Neural cell (in vitro differentiated cells): ENCODE measurements at places on chromosomes 7 and 10. TPM values are rescaled to one million over a fixed set of nuclear protein-coding genes. Genes with fewer than 3 reads are reported as not detected.

The IL2RA gene
- polyA plus RNA-seq = not detected in 2 replicates

The FFAR4 gene
- not detected in 2 replicates for polyA plus RNA-seq

The CLRN3 gene
- not detected in 2 replicates for polyA plus RNA-seq

The CYP2W1 gene
- polyA plus RNA-seq = not detected in 2 replicates

The ZP3 gene
- polyA plus RNA-seq = not detected in 2 replicates

The ABCB1 gene
- polyA plus RNA-seq = 1.6 and 6.1 TPM in 2 replicates

The ADCYAP1R1 gene
- polyA plus RNA-seq = 8.6 and 13.5 TPM in 2 replicates

The ZCCHC24 gene
- not detected in 2 replicates for polyA plus RNA-seq

The SPDYE8 gene
- 0.63 and 3.3 TPM in 2 replicates for polyA plus RNA-seq

The AGAP4 gene
- polyA plus RNA-seq = 37.8 and 44.1 TPM in 2 replicates

The SFTPA1 gene
- not detected in 2 replicates for polyA plus RNA-seq

The BTBD16 gene
- not detected in 2 replicates for polyA plus RNA-seq

The PLEKHS1 gene
- not detected in 2 replicates for polyA plus RNA-seq

The EEPD1 gene
- 2.5 and 4.2 TPM in 2 replicates for polyA plus RNA-seq

The RASA4B gene
- polyA plus RNA-seq = 31.9 and 43.0 TPM in 2 replicates

The ASAH2 gene
- polyA plus RNA-seq = 4.3 and 20.8 TPM in 2 replicates

The VPS37D gene
- polyA plus RNA-seq = 52.7 and 56.3 TPM in 2 replicates

The AKR1C4 gene
- not detected in 2 replicates for polyA plus RNA-seq

The CHCHD2 gene
- 324 and 380 TPM in 2 replicates for polyA plus RNA-seq

The PRKAR2B gene
- 249 and 297 TPM in 2 replicates for polyA plus RNA-seq

The ARHGAP22 gene
- 0.15 and 0.70 TPM in 2 replicates for polyA plus RNA-seq

The OR2A25 gene
- polyA plus RNA-seq = not detected in 2 replicates

The LIPN gene
- not detected in 2 replicates for polyA plus RNA-seq

The NODAL gene
- 0.46 TPM in 1 of 2 replicates, not detected in the other for polyA plus RNA-seq

The OR2A12 gene
- not detected in 2 replicates for polyA plus RNA-seq

The IFIT2 gene
- polyA plus RNA-seq = 0.26 and 1.1 TPM in 2 replicates

The ZNF804B gene
- 0.32 and 0.37 TPM in 2 replicates for polyA plus RNA-seq

The CDK6 gene
- polyA plus RNA-seq = 4.1 and 4.2 TPM in 2 replicates

The CASP7 gene
- polyA plus RNA-seq = 0.72 and 0.77 TPM in 2 replicates

The CYP3A4 gene
- polyA plus RNA-seq = not detected in 2 replicates

The MYO1G gene
- polyA plus RNA-seq = 0.38 TPM in 1 of 2 replicates, not detected in the other

The HDAC9 gene
- polyA plus RNA-seq = 15.9 and 16.6 TPM in 2 replicates

The DRGX gene
- polyA plus RNA-seq = not detected in 2 replicates

The MTERF1 gene
- polyA plus RNA-seq = 22.9 and 32.3 TPM in 2 replicates

The GJD4 gene
- not detected in 2 replicates for polyA plus RNA-seq

The VAX1 gene
- polyA plus RNA-seq = 0.63 and 0.70 TPM in 2 replicates

The CCDC3 gene
- 3.8 and 3.9 TPM in 2 replicates for polyA plus RNA-seq

The TBC1D12 gene
- 27.9 and 28.9 TPM in 2 replicates for polyA plus RNA-seq

The FAM25G gene
- not detected in 2 replicates for polyA plus RNA-seq
